Stimulated activated CD4-positive, alpha-beta T cell treated with anti-CD3 and anti-CD28 coated beads, Interleukin-2, amount 100 ng/mL, for 48 hours (primary cell): ENCODE measurements at places on chromosomes 7 and 10.
A peak's percentile ranks its signal among the peaks of the same experiment; 100 is the strongest.

DNA sequence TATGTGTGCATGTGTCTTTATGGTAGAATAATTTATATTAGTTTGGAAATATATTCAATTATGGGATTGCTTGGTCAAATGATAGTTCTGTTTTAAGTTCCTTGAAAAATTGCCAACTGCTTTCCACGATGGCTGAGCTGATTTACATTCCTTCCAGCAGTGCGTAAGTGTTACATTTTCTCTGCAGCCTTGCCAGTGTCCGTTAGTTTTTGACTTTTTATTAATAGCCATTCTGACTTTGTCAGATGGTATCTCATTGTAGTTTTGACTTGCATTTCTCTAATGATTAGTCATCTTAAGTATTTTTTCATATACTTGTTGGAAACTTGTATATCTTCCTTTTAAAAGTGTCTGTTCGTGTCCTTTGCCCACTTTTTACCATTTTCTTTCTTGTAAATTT, 434.2 kb upstream of the POT1 start:
- DNase-seq, result no peak

- no peak for DNase-seq
These were observed 281.6 kb upstream of the KLF14 start for GRCh38 chr7:131015657-131015958.

GRCh38 chr10:91352760-91353159, 57.4 kb upstream of the HECTD2 start:
- no peak for DNase-seq

GRCh38 chr7:96973986-96974385, 31.4 kb upstream of the DLX6 start:
- no peak for DNase-seq

DNA sequence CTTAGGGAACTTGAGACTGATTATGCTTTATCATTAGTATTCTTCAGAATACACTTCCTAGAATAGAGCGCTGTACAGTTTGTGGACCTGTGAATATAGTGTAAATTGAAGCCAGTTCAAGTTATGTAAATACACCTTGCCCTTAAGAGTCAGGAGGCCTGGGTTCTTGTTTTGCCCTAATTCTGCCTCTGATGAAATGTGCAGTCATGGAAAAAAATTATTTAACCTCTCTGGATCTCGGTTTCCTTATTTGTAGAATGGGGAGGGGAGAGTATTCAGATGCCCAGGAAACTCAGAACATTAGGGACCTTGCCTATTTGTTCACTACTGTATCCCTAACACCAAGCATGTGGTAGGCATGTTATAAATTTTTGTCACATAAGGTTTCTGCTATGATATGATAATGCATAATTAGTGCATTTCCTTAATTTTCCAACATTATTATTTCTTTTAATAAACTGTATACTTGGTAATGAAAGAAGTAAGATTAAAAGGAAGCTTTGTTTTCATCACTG, 1.3 kb downstream of the EXOC6 start:
- no peak for DNase-seq

DNA sequence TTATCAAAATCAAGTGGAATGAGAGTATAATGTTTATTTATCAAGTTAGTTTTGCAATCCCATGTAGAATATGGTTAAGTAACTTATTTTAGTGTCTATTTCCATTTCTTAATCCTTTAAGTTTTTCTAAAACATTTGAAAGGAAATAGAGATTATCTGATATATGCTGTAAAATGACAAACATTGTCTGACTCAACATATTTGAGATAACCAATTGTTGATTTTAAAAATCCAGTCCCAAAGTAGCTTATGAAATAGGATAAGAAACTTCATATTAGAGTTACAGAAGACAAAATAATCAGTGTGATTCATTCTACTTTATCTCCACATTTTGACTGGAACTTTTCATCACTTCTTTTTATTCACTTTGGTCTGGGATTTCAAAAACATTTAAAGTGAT, 38.7 kb upstream of the CDK1 start:
- no peak for DNase-seq

DNA sequence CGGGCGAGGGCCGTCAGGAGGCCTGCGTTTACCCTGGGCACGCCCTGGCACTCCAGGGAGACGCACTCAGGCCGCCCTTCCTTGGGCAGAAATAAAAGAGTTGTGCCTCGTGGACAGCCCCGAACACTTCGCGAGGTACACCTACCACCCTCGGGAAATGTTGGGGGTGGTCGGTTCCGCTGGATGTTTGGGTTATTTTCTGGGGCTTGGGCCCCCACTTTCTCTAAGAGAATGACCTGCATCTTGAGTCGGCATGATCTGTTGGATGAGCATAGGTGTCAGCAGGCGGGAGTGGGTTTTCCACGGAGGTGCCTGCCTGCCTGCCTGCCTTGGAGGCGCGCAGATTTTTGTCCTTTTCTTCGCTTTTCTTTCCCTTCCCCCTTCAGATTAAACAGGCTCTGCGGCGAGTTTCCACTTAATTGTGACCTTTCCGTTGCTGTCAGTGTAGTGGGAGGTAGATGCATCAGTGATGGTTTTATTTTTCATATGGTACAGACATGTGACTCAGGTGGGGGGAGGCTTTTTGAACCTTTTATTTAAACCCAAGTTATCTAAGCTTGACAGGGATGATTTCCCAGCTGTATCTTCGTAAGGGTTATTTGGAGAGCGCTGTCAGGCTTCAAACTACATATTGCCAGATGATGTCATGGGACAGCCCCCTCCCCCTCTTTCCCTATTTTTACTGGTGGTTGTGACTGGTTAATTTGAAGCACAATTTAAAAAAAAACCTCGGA, 661 bp downstream of the HECTD2 start:
- peak; percentile 9 for DNase-seq

- DNase-seq, result no peak
These were observed 1.1 kb downstream of the RSU1 start for GRCh38 chr10:16816171-16816570.

DNA sequence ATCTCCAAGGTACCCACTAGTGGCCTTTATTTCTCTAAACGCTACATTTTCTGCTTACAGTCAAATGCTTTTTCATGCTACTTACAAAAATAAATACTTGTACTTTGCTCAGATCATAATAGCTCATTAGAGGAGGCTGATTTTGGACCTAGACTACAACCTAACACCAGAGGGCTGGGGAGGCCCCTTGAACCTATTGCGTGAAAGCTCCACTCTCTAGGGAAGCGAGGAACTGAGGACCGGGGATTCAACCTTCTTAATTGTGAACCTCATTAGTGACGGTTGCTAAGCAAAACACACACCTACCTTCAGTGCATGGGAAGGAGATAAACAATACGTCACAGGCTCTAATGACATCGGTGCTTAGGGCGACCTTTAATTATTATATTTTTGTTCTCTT, 92.1 kb downstream of the EBF3 start:
- no peak for DNase-seq

DNA sequence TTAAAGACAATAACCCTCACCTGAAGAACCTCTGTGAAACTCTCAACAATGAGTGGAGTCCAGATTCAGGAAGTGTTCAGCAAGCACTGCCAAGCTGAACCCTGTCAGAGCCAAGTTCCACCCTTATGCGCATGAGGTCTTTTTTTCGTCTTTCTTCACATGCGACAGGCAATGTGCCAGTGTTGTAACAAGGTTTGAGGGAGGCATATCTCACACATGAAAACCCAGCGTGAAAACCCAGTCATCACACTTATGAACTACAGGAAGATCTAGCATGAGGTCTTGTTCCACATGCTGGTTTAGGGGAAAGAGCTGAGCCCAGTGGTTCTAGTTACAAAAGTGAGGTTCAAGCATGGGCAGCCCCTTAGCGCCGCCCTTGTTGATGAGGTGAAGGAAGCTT, 49.7 kb downstream of the RABGEF1 start:
- DNase-seq, result no peak

GRCh38 chr7:80732630-80733029, 94.2 kb downstream of the CD36 start:
- no peak for DNase-seq

DNA sequence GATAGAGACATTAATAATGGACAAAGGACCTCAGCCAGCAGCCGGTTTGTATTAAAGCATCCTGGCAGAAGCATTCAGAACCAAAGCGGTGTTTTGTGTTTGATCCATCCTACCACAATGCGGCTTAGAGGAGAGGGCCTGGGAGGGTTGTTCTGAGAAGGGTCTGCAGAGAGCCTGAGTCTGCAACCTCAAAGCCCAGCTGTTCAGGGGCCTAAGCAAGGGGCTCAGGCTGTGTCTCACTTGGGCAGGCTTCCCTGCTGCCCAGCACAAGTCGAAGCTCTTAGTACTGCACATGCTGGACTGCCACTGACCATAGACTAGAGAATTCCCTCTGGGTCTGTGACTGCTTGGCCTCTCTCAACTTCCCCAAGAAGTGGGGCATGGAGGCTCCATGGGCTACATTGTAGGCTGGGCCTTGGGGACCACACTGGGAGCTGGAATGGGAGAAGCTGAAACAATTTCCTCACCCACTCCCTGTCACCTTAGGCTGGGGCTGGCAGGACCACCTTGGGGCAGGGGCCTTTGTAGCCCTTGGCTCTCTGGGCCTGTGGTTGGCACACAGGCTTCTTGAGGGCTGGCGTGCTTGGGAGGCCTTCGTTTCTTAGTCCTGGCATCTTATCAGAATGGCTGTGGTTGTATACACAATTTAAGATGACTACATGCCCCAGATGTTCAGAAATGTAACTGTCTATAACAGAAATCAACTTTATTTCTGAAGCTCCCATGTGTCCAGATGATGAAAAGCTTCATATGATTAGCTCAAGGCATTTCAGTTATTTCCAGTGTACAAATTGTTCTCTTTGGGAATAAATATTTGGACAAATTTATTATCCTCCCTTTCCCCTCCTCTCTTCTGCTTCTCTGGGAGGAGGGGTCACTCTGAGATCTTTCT, 44.5 kb downstream of the LRRC18 start:
- DNase-seq, result no peak

- DNase-seq, result no peak
These were observed 35.3 kb upstream of the DPYSL4 start for GRCh38 chr10:132151286-132151950.

DNA sequence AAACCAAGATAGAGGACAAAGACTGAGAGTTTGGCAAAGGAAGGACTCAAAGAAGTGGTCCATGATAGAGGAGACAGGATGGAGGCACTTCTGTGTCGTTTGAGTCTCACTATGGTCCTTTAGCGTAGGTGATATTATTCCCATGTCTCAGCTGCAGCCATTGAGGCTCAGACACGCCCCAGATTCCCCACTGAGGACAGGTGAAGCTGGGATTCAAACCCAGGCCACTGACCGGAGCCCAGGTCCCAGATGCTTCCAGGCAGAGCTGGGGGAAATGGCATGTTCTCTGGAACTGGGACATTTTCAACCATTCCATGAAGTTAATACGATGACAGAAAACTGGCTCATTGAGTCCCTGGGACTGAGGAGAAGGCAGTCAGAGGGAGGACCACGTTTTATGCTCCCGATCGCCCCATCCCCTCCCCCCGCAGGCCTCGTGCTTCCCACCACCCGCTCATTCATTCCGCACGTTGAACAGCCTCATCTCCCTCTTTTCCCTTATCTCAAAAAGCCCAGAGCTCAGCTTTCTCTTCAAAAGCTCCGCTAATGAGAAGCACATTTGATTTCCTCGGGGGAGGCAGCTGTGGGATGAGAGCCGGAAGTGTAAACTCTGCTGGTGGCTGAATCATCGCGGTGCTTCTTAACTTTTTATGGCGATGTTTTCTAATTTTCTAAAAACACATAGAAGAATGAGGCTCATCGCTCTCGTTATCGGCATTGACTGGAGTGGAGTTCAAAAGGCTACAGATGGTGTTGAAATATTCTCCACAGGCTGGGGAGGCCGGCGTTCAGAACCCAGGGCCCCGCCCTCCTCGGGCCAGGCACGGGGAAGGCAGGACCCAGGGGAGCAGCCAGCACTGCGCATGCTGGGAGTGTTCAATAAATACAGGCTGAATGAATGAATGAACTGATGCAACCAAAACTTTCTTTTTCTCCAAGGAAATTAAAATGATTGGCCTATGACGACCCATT, 64.0 kb downstream of the OAT start:
- DNase-seq, result peak; percentile 31
